ENCODE measurements at places on chromosomes 6 and 20.

DNA sequence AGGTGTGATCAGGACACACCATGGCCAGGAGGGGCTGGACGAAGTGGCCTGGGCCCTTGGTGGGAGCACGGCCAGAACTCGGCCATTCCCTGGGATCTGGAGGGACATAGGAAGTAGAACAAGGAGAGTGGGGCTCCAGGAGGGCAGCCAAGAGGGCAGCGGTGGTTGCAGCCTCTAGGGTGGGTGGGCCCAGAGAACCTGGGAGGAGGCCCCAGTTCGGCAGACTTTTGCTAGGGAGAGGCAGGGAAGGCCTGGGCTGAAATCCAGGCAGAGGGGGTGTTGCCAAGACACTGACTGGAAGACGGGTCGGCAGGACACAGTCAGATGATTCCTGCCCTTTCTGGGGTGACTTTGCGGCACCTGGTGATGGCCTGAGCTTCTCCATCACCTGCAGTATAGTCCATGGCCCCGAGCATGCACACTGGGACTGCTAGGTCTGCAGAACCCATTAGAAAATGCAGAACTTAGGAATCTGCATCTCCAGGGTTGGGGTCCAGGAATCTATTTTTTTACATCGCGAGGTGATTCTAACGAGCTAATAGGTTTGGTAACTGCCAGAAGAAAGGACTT is 224.8 kb downstream of the SYNDIG1 start:
- DNase-seq = no peak

GRCh38 chr6:108211671-108212070 is 45.8 kb downstream of the NR2E1 start:
- DNase-seq = no peak

DNA sequence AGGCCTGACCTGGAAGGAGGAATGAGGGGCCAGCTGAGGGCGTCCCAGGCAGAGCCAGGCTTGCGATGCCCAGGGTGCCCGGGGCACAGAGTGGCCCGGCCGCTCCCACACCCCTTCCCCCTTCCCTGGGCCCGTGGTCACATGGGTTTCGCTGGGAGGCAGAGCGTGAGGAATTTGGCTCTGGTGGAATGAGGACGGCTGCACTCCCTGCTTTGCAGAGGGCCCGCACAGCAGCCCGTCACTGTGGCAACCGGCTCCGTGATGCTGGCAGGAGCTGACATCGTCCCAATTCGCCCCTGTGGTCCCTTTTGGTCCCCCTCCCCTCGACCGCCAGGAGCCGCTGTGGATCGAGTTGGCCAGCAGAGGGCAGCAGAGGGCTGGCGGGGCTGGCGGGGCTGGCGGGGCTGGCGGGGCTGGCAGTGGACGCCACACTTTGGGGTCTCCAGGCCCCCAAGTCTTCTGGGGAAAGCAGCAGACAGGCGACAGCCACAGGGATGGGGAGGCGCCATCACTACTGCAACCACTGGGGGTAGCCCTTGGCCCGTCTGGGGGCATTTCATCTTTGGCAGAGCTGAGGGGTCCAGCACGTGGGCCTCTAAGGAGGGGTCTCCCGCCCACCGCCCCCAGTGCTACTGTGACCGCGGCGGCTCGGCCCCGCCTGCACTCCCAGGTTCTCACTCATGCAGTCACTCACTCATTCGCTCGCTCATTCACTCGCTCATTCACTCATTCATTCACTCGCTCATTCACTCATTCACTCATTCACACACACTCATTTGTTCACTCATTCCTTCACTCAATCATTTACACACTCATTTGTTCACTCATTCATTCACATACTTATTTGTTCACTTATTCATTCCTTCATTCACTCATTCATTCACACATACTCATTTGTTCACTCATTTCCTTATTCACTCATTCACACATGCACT is 49.7 kb upstream of the BHLHE23 start:
- DNase-seq = no peak

GRCh38 chr6:99409672-99410071 is 15.4 kb downstream of the PNISR start:
- DNase-seq = no peak

GRCh38 chr6:6284221-6284966 is 36.1 kb downstream of the F13A1 start:
- DNase-seq = no peak

DNA sequence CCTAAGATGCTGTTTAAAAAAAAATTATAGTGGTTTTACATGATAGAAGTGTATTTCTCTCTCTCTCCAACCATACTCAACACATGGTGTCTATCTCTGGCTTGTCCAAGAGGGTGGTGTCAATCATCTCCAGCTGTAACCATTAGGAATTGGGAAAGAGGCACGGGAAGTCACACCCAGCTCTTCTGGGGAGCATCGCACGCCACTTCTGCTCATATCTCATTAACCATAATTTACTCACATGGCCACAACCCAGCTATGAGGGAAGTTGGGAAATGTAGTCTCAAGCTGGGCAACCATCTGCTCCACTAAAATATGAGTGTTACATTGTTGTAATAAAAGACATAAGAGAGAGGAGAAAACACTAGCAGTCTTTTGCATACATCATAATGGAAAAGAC is 30.4 kb upstream of the TSHZ2 start:
- no peak for DNase-seq

DNA sequence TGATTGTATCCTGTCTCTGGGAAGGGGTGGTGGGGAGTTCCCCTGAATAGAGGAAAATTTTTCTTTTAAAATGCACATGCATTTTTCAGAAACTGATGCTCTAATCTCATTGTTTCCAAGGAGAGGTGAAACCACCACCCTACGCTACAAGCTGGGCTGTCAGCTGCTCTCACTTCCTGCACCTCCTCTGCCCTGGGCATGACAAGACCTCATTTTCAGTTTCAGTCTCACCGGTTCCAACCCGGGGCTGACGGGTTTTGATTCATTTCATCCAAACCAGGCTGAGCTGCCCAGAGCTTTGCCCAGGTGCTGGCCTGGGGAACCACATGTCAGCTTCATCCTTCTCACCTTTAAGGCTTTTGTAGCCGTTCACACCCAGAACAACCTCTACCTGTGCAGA is 99.7 kb downstream of the EYA2 start:
- no peak for DNase-seq

GRCh38 chr20:61806995-61807394 is 258.7 kb downstream of the TAF4 start:
- no peak for DNase-seq

- no peak for DNase-seq
Observed at GRCh38 chr6:140566781-140567277, 1192.4 kb upstream of the CITED2 start.

- no peak for DNase-seq
Observed at GRCh38 chr20:19697415-19697814, 60.6 kb upstream of the RIN2 start.

DNA sequence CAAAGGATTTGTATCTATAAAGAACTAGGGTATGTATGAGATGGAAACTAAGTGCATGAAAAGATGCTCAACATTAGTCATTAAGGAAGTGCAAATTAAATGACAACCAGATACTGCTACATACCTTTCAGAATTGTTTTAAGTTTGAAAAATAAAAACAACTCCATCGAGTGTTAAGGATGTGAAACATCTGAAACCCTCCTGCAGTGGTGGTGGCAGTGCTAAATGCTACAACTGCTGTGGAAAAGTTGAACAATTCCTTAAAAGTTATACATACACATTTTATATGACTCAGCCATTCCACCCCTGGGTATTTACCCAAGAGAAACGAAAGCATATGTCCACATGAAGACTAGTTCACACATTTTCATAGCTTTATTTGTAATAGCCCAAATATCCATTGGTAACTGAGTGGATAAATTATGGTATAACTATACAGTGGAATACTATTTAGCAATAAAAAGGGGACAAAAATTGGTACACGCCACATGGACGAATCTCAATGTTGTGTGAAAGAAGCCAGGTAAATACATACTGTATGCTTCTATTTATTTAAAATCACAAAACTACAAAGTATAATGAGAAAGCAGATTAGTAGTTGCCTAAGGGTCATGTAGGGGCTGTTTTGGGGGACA is 10.6 kb downstream of the ARMH2 start:
- no peak for DNase-seq

DNA sequence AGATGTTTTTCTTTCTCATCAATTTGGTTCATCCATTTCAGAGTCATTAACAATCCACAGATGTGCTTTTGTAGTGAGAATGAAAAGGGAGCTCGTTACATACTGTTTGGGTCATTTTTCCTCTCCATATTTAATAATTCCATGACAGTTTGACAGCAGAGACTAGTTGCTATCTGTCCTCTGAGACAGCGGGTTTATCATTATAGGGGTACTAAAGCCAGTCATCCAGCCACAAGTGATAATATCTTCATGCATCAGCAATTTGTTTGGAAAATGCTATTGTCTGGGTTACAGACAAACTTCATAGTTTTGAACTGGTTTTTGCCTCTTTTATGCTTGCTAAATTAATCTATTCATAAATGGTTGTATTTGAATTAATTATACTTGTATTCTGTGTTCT is 350.6 kb upstream of the FLRT3 start:
- DNase-seq = no peak

- DNase-seq = no peak
Observed at GRCh38 chr20:48607544-48607865, 220.3 kb downstream of the PREX1 start.

DNA sequence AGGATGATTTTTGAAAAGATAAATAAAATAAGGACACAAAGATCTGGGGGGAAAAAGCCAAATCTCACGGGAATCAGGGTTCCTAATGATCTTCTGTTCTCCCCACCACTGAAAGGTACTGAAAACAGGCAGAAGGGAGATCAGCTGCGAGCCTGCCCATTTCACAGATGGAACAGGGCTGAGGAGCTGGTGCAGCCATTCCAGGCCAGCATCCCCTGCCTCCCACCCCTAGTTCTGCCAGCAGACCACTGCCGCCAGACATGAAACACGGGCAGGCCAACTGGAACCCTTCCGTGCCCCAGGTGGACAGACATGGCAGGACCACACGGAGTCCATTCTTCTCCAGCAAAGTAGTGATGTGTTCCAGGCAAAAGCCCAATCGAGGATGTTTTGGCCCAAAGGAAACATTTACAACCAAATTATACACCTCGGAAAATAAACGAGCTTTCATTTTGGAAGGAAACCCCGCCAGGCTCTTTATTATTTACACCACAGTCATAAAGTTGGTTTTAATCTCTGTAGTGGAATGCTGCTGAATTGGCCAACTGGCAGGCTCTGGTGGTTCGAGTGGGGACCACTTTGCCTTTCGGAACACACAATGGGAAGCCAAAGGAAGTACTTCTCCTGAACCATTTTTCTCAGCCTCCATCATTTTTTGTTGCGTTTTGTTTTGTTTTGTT is 28.2 kb downstream of the ISM1 start:
- no peak for DNase-seq

GRCh38 chr6:118743746-118744145 is 92.4 kb upstream of the CEP85L start:
- DNase-seq = no peak

DNA sequence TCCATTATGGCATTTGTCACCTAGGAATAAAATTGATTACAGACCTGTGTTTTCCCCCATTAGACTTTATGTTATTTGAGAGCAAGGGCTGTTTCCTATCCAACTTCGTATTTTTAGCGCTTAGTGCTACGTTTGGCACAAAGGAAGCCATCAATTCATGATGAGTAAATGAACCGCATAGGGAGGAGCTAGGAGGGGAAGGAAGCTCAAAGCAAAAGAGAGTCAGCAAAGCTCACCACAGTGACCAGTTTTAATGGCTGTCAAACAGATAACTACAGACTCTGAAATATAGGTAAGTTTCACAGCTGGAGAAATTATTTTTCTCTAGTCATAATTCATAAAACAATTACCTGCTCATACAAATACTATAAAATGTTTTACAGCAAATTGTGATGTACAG is 6.9 kb upstream of the SAMD3 start:
- peak; percentile 22 for DNase-seq
